CD4-positive, CD25-positive, alpha-beta regulatory T cell (primary cell): ENCODE measurements at places on chromosomes 7 and 10.

GRCh38 chr7:92613720-92614119, 23.5 kb upstream of the FAM133B start:
- H3K4me1 ChIP-seq = peaks cover 6% of the 10 kb centered on the region
- no peak overlapping the region for H3K27ac ChIP-seq
- H3K36me3 ChIP-seq = peaks cover 22% of the 10 kb centered on the region
- no peak overlapping the region for H3K4me3 ChIP-seq

DNA sequence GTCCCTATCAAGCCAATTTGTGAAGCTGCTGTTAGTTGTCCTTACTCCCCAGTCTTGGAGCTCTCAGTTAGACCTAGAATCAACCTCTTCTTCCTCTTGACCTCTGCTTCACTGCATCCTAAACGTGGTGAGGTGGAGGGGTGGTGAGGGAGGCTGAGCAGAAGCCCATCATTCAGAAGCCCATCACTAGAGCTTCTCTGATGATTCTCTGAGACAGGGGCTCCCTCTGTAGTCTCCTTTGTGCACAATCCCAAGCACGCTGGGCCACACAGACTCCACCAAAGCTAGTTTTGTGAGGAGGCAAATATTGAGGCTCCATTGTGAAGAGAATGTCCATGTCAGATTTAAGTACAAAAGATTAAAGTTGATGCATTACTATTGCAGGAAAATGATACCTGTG, 163.8 kb upstream of the PRSS1 start:
- H3K4me3 ChIP-seq = no peak overlapping the region
- peaks cover 6% of the 10 kb centered on the region for H3K4me1 ChIP-seq
- no peak for DNase-seq
- H3K36me3 ChIP-seq = no peaks in the 10 kb centered on the region
- no peaks in the 10 kb centered on the region for H3K27me3 ChIP-seq
- no peak overlapping the region for H3K27ac ChIP-seq

DNA sequence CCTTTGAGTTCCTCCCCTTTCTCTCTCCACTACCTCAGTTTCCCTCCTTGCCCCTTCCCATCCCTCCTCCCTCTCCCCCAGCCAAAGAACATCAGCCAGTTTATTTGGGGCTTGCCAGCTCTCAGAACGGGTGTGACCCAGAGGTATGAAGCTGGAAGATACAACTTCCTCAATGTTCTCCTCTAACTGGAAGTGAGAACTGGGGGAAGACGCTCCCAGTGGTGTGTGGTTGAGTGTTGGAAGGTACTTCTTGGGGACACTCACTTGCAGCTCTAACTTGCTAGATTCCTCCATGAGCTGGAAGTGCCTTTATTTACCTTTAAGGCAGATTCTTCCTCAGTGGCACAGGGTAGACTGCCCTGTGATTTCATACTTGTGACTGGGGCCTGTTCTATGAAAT, 110.5 kb upstream of the HABP2 start:
- no peaks in the 10 kb centered on the region for H3K4me1 ChIP-seq
- H3K27me3 ChIP-seq = no peaks in the 10 kb centered on the region
- no peaks in the 10 kb centered on the region for H3K36me3 ChIP-seq

DNA sequence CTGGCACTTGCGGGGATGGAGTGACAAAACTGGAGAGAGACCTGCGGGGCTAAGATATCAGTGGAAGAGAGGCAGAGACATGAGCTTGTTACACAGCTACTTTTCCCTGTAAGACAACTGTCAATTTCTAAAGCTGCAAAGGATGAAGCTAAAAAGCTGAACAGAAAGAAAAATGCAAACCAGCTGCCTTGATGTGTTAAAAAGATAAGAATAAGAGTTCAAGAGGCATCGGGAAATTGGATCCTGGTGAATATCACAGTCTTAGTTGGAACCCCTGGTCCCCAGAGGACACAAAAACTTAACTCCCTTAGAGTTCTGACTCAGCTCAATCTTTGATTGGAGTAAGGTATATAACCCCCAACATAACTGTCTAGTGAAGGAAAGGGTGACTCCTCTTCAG, 38.8 kb downstream of the VPS41 start:
- H3K27me3 ChIP-seq = no peaks in the 10 kb centered on the region
- no peaks in the 10 kb centered on the region for H3K4me1 ChIP-seq
- peaks cover 34% of the 10 kb centered on the region for H3K36me3 ChIP-seq

DNA sequence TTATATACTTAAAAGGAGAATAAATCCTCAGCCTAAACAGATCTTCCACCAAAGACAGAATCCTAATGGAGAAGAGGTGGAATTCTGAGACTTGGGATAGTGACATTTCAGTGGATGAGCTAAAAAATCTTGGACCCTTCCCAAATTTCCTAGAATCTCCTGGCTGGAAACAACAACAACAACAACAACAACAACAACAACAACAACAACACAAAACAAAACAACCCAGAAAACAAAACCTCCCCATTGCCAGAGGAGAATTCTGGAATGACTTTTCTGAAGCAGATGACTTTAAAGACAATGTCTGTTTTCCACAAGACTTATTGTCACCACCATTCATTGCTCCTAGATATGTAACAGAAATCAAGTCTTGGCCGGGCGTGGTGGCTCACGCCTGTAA, 322.1 kb downstream of the ARL4A start:
- H3K4me3 ChIP-seq = no peak overlapping the region
- no peak for DNase-seq
- H3K36me3 ChIP-seq = no peaks in the 10 kb centered on the region
- no peak overlapping the region for H3K27ac ChIP-seq

DNA sequence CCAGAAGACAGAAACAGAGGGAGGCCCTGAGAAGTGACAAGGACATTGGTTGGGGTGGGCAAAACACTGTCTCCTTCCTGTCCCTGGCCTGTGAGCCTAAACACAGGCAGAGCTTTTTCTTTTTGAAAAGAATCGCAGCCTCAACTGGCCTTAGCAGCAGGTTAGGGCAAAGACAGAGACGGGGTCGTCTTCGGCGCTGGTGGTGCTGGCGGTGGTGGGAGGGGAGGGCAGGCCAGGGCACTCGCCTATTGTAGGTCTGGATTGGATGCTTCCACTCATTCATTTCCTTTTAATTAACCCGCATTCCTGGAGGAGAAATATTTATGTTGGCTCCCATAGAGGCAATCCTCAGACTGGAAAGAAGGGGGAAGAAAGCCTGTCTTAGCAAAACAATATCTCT, 22.6 kb downstream of the WNT8B start:
- H3K36me3 ChIP-seq = peaks cover 40% of the 10 kb centered on the region
- no peak overlapping the region for H3K4me3 ChIP-seq
- H3K4me1 ChIP-seq = peaks cover 19% of the 10 kb centered on the region
- peaks cover 6% of the 10 kb centered on the region for H3K27me3 ChIP-seq

DNA sequence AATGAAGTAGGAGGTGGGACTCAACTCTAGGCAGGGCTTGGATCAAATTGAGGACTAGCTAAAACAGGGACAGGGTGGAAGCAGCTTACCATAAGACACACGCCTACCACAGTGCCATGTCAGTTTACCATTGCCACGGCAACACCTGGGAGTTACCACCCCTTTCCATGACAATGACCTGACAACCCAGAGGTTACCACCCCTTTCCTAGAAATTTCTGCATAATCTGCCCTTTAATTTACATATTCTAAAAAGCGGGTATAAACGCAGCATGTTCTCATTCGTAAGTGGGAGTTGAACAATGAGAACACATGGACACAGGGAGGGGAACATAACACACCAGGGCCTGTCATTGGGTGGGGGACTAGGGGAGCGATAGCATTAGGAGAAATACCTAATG, 72.7 kb downstream of the GCC1 start:
- no peaks in the 10 kb centered on the region for H3K4me1 ChIP-seq
- peaks cover 11% of the 10 kb centered on the region for H3K27me3 ChIP-seq
- no peak overlapping the region for H3K27ac ChIP-seq
- no peak overlapping the region for H3K4me3 ChIP-seq

DNA sequence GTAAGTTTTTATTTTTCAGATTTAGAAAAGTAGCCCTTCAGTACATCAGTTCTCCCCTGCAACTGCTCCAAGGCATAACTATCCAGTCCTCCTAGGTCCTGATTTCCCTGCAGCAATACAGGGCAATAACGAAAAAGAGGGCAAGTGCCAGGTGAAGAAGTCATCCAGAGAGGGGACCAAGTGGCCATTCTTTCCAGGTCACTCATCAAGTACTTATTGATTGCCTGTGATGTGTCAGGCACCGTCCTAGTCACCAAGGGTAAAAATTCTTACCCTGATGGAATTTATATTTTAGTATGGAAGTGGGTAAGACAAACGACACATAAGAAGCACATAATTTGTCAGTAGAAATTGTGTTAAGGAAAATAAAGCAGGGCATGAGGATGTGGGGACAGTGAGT, 67.1 kb upstream of the GSDME start:
- peaks cover 5% of the 10 kb centered on the region for H3K36me3 ChIP-seq
- H3K4me1 ChIP-seq = peaks cover 66% of the 10 kb centered on the region
- H3K4me3 ChIP-seq = no peak overlapping the region
- no peak for DNase-seq
- H3K27me3 ChIP-seq = no peaks in the 10 kb centered on the region

GRCh38 chr7:27031289-27032172, 64.3 kb downstream of the HOXA1 start:
- DNase-seq = no peak
- H3K4me3 ChIP-seq = peak overlapping the region; percentile 72
- no peaks in the 10 kb centered on the region for H3K27me3 ChIP-seq
- peak overlapping the region; percentile 41 for H3K27ac ChIP-seq
- H3K4me1 ChIP-seq = no peaks in the 10 kb centered on the region
- H3K36me3 ChIP-seq = no peaks in the 10 kb centered on the region

DNA sequence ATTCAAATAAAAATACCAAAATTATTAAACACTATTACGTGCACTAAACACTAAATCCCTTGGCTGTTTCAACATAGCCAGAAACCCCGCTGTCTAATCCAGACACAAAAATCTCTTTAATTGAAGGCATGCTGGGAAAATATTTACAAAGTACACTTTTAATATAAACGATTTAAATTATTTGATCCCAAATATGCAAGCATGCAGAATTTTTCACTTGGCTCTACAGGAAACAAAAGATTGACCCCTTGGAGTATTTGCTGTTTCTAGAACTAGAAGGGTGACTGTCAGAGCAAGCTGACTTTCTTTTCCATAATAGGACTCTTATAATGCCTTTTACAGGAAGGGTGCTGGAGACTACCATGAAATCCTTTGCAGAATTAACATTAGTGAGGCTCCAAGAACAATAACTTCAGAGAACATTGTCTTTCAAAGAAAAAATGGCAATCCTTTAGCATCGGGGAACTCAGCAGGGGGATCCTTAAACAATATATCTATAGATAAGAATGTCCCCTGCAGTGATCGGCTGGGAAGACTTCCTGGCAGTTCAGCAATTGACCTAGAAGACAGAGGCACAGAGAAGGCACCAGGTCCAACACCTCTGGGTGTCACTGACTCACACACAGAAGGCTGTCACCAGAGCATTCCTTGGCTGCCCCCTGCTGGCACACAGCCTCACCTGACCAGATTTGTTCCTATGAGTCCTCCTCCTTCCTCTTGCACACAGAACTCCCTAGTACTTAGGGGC, 55.8 kb upstream of the MRLN start:
- H3K27ac ChIP-seq = no peak overlapping the region
- H3K36me3 ChIP-seq = peaks cover 83% of the 10 kb centered on the region
- peak; percentile 76 for DNase-seq
- H3K4me3 ChIP-seq = no peak overlapping the region

DNA sequence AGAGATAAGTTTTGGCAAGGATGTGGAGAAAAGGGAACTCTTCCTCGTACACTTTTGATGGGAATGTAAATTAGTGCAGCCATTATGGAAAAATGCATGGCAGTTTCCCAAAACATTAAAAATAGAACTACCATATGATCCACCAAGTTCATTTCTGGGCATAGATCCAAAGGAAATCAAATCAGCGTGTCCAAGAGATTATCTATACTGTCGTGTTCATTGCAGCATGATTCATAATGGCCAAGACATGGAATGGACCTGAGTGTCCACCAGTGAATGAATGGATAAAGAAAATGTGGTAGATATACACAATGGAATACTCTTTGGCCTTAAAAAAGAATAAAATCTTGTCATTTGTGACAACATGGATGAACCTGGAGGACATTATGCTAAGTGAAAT, 70.3 kb upstream of the RSU1 start:
- no peaks in the 10 kb centered on the region for H3K36me3 ChIP-seq
- H3K4me1 ChIP-seq = peaks cover 4% of the 10 kb centered on the region
- no peak overlapping the region for H3K27ac ChIP-seq

DNA sequence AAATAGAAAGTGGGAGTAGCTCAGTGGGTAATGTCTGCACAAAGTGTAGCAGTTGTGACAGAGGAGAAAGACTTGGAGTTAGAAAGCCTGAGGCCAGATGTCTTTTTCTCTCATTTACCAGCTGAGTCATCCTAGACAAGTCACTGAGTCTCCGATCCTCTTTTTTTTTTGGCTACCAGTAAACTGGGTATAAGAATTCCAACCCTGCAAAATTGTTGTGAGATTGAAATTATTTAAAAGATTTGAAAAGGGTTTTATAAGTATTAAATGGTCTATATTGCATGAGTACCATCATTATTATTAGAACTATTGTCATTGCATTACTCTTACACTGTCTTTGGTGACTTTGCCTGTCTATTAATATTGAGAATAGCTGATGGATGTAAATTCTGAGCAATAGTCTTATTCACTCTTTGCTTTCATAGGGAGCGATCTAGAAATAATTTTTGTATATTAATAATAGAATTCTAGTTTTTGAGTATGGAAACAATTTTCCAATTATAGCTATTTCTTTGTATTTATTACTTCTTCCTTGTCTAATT, 74.0 kb downstream of the ARID5B start:
- no peak for DNase-seq
- H3K4me3 ChIP-seq = no peak overlapping the region
- peaks cover 7% of the 10 kb centered on the region for H3K4me1 ChIP-seq
- peaks cover 25% of the 10 kb centered on the region for H3K36me3 ChIP-seq
- H3K27ac ChIP-seq = no peak overlapping the region

DNA sequence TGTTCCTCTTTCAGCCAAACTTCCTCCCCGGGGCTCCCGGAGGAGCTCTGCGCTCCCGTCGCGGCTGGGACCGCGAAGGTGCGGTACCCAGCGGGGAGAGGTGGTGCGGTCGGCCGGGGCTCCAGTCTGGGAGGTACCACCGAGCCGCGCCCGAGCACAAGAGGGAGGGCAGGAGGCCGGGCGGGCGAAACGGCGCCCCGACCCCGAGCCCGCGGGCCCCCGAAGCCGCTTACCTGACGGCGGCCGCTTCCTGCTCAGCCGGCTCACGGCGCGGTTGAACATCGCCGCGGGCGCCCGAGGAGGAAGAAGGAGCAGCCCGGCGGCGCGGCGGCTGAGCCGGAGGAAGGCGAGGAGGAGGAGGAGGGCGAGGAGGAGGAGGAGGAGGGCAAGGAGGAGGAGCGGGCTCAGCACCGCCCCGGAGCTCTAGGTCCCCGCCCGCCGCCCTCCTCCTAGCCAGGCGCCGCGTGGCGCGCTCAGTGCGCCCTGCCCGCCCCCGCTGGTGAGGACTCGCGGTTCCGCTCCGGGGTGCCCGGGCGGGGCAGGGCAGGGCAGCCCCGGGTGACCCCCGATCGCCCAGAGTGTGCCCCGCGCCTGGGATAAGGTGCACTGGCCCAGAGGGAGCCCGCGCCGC, at the start of gene RGS10:
TSS of gene RGS10 (minus strand) at position 363 of the 631 bp plus-strand sequence. CDS start at position 282, 81 bp downstream.
- no peaks in the 10 kb centered on the region for H3K36me3 ChIP-seq
- H3K27ac ChIP-seq = peak within 1 kb of the TSS; percentile 74
- peaks cover 50% of the 10 kb centered on the region for H3K4me1 ChIP-seq
- peak; percentile 74 for DNase-seq
- peaks cover 3% of the 10 kb centered on the region for H3K27me3 ChIP-seq
- H3K4me3 ChIP-seq = peak within 1 kb of the TSS; percentile 91

- H3K36me3 ChIP-seq = no peaks in the 10 kb centered on the region
- no peaks in the 10 kb centered on the region for H3K4me1 ChIP-seq
- H3K27me3 ChIP-seq = no peaks in the 10 kb centered on the region
- H3K27ac ChIP-seq = no peak overlapping the region
Measured at GRCh38 chr7:55132890-55133551, 114.2 kb downstream of the EGFR start.

GRCh38 chr10:24041034-24041433, 167.9 kb upstream of the KIAA1217 start:
- DNase-seq = no peak
- H3K4me1 ChIP-seq = no peaks in the 10 kb centered on the region
- H3K36me3 ChIP-seq = no peaks in the 10 kb centered on the region
- no peak overlapping the region for H3K4me3 ChIP-seq
- no peak overlapping the region for H3K27ac ChIP-seq
